Activated CD8-positive, alpha-beta memory T cell treated with anti-CD3 and anti-CD28 coated beads, Interleukin-2, amount 50 U/mL, for 4 hours (primary cell): ENCODE measurements at places on chromosomes 1 and 21.
A peak's percentile ranks its signal among the peaks of the same experiment; 100 is the strongest.

DNA sequence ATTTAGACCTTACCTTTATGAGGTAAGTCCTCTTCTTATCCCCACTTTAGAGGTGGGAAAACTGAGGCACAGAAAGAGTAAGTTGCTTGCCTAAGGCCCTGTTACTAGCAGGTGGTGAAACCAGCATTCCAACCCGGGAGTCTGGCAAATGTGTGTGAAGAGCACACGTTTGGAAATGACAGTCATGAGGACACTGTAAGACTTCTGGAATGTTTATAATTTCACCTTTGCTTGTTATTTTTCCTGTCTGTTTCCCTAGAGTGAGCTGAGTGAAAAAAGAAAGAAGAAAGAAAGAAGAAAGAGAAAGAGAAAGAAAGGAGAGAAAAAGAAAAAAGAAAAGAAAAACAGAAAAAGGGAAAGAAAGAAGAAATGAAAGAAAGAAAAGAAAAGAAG, 21.2 kb upstream of the LGALS8 start:
- no peak for DNase-seq

DNA sequence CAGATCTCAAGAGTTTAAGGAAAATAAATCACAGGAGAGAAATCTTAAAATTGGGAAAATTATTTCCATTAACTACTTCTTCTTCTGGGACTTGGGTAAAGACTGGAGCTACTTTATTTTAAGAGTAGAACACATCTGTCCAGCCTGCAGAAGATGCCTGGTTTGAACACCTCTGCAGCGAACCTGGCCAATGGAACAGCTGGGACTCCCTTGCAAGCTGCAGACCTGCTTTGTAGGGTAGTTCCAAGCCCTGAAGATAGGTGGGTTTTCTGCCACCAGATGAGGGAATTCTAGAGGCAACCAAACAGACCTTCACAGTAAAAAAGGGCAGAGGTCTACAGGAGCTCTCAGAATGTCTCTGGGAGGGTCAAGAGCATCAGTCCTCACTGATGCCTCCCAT, 86.5 kb upstream of the CACNA1E start:
- no peak for DNase-seq

- DNase-seq = no peak
Observed at GRCh38 chr21:32463367-32463766, 50.9 kb downstream of the EVA1C start.

- no peak for DNase-seq
Observed at GRCh38 chr1:182589520-182589919, 464 bp upstream of the RNASEL start.

GRCh38 chr1:243475966-243476365, 220.1 kb downstream of the SDCCAG8 start:
- DNase-seq = no peak

GRCh38 chr1:46157916-46158311, 17.0 kb upstream of the TSPAN1 start:
- DNase-seq = no peak

DNA sequence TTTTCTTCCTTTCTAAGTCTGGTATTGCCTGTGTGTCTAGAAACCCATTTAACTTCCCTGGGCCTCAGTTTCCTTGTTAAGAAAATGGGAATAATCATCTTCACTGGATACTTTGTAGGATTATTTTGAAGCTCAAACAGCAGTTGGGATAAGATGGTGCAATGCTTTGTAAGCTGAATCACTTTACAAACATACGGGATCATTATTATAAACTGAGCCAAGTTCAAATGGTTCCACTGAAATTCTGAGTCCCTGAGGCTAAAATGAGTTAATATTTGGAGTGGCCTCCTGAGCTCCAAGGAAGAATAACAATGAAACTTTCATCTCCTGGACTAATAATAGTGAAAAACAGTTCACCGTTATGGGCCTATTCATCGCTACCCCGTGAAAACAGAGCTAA, 388.0 kb downstream of the PLPP3 start:
- no peak for DNase-seq

DNA sequence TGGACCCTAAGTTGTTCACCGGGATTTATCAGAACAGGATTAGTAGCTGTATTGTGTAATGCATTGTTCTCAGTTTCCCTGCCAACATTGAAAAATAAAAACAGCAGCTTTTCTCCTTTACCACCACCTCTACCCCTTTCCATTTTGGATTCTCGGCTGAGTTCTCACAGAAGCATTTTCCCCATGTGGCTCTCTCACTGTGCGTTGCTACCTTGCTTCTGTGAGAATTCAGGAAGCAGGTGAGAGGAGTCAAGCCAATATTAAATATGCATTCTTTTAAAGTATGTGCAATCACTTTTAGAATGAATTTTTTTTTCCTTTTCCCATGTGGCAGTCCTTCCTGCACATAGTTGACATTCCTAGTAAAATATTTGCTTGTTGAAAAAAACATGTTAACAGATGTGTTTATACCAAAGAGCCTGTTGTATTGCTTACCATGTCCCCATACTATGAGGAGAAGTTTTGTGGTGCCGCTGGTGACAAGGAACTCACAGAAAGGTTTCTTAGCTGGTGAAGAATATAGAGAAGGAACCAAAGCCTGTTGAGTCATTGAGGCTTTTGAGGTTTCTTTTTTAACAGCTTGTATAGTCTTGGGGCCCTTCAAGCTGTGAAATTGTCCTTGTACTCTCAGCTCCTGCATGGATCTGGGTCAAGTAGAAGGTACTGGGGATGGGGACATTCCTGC, 3.9 kb upstream of the OLFML3 start:
- no peak for DNase-seq

GRCh38 chr1:206430031-206430983, 40.0 kb upstream of the IKBKE start:
- no peak for DNase-seq

DNA sequence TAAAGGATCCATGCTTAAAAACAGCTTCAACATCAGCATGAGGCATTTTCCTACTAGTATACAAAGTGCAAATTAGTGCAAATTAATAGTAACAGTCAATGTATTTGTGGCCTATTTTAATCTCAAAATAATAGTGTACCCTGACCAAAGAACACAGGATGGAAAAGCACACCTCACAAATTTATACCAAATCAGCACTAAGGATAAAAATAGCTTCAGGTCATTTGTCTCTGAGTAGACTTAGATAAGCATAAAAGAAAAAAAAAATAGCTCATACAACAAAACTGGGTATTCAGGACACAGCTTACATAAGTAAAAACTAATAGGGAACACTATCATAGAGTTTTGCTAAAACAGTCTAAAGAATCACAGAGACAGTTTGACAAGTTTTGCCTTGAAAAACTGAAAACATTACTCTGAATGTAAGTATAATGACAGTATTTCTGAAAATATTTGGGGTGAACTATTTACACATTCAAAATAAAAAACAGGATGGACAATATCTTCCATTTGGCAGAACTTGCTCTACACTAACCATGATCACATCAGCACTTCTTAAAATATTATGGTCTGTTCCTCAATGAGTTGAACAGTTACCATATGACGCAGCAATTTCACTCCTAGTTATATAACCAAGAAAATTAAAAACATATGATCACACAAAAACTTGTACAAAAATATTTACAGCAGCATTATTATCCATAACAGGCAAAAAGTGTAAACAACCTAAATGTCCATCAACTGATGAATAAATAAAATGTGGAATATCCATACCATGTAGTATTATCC, 46.3 kb downstream of the RNF115 start:
- DNase-seq = no peak

DNA sequence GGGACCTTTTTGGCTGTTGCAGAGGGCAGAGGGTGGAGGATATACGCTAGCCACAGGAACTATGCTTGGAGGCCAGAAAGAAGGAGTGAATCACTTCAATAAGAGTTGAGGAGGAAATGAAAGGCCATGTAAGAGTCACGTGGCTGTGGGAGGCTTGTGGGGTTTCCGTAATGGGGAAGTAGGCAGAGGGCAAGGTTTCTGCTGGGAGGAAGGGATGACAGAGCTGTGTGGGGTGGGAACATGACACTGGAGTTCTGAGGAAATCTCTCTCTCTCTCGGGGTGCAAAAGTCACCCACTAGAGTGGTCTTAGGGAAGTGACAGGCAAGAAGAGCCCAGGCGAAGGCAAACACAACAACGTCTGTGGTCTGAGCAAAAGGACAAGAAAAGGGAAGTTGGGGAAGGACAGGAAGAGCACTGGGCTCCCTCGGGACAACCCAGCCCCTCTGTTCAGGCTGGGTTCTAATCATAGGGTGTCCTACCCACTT, 3.9 kb upstream of the CD1C start:
- DNase-seq = no peak

GRCh38 chr1:209634005-209634737, 18.1 kb downstream of the LAMB3 start:
- no peak for DNase-seq

GRCh38 chr1:85502625-85503083, 37.7 kb upstream of the DDAH1 start:
- DNase-seq = no peak

GRCh38 chr1:108663074-108663473, 2.2 kb upstream of the HENMT1 start:
- no peak for DNase-seq

DNA sequence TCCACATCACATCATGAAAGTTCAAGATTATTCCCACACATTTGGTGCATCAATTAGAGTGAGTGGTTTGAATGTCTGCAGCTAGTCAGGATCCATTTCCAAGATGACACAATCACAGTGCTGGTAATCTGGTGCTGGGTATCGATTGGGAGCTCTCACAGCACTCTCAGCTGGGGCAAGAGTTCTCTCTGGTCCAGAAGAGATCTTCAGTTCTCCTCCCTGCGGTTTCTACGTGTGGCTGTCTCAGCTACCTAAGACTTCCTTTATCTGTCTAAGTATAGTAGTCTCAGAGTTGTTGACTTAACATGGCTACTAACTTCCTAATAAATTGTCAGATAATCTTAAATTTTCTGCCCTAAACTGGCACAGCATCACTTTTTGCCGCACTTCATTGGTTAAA, 358.0 kb upstream of the BRINP3 start:
- DNase-seq = no peak

GRCh38 chr1:26203642-26204318, 13.4 kb downstream of the CATSPER4 start:
- no peak for DNase-seq

- no peak for DNase-seq
Observed at GRCh38 chr21:34017039-34017961, 56.1 kb upstream of the MRPS6 start.

GRCh38 chr1:174262349-174263241, 103.3 kb downstream of the RABGAP1L start:
- DNase-seq = no peak

DNA sequence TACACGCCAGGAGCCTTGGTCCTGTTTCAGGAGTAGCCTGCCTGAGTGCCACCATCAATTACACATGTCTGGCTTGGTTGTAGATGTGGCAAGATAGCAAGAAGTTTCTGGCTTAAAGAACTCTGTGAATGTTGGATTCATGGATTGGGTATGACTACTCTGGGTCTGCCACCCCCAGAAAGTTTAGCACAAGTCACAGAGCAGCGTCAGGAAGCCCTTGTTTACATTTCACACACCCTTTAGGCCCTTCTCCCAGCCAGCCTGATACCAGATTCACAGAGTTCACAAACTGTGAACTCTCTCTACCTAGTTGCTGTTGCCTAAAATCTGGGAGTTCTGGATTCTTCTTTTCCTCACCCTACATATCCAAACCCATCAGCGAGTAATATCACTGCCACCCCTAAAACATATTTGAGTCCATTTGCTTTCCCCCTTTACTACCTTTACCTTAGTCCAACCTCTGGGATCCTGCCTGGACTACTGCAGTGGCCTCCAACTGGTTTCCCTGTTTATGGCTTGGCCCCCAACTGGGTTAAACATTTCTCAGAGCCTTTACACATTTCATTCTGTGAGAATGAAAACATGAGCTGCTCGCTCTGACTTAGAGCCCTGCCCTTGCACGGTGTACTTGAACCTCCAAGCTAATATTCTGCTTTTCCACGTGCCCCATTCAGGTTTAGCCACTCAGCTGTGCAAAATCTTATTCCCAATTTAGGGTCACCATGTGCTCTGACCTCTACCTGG, 4.1 kb upstream of the CCDC24 start:
- DNase-seq = no peak

GRCh38 chr1:2604844-2605508, 18.4 kb downstream of the PRXL2B start:
- no peak for DNase-seq

GRCh38 chr1:51524817-51525216, 5.8 kb upstream of the EPS15 start:
- no peak for DNase-seq

- no peak for DNase-seq
Observed at GRCh38 chr1:94660994-94661393, 119.4 kb upstream of the F3 start.

GRCh38 chr1:147913362-147913942, 10.9 kb downstream of the GJA8 start:
- no peak for DNase-seq

GRCh38 chr21:45386728-45387371, 18.1 kb upstream of the COL18A1 start:
- no peak for DNase-seq

GRCh38 chr1:117067533-117068370, 7.6 kb downstream of the TTF2 start:
- peak; percentile 26 for DNase-seq

- no peak for DNase-seq
Observed at GRCh38 chr1:6100861-6101783, 55.4 kb downstream of the KCNAB2 start.

- no peak for DNase-seq
Observed at GRCh38 chr1:26978901-26979300, 14.6 kb upstream of the TRNP1 start.

DNA sequence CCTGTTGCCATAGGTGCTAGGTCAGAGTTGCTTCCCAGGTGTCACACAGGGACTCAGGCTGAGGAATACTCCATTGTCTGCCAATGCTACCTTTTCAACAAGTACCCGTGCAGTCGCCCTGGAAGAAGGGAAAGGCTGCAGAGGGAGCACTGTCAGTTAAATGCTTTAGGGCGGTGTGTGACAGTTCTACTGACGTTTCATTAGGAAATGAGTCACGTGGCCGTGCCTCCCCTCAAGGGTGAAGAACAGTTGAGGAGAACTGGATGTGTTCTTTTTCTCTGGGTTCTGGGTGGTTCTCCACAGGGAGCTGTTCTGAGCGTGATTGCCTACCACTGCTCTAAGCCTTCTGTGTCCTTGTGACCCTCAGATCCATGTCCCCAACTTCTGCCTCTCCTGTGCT, 197.6 kb downstream of the CACNA1E start:
- DNase-seq = no peak

DNA sequence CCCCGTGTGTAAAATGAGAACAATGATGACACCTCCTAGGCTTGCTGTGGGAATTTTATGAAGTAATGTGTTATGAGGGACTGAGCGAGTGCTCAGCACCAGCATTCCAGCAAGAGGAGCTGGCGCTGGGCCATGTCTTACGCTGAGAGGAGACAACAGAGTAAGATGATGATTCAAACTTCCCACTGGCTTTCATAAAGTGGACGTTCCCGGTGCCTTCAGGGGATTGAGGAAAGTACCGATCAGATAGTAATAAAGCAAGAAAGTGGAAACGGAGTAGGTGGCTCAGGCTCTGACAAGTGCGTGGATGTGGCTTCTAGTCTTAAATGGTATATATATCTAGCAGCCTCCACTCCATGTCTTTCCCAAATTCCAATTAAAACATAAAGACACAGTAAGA, 23.8 kb downstream of the EPHA10 start:
- no peak for DNase-seq
